ENCODE measurements at places on chromosomes 12 and 14. TPM values are rescaled to one million over a fixed set of nuclear protein-coding genes. Genes with fewer than 3 reads are reported as not detected.

DNA sequence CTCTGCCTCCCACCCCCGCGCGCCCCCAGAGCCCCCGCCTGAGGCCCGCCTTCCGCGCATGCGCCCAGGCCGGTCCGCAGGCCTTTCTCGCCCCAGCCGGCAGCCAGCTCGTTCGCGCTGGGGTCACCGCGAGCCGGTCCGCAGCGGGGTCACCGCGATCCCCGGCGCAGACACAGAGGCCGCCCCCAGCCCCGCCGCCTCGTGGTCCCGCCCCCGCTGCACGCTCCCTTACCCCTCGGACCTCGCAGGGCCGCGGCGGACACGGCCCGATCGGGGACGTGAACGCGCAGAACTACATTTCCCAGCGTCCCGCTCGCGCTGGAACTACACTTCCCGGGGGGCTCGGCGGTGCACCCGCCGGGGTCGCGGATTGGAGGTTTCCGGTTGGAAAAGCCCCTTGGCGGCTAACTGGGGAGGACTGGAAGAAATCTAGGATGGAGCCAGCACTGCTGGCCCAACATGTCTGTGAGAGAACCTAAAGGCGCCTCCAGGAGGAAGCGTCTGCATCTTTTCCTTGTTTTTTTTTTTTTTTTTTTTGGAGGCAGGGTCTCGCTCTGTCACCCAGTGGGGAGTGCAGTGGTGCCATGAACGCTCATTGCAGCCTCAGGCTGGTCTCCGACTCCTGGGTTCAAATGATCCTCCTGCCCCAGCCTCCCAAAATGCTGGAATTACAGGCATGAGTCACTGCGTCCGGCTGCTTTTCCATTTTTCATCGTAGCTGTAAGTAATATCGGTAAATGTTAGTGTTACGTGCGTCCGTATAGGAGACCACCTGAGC, at the start of gene ZNF605:
TSS of gene ZNF605 (minus strand) at position 296 of the 778 bp plus-strand sequence. CDS start 10,671 bp downstream, outside the sequence.
- H3K36me3 ChIP-seq: no peaks in the 10 kb centered on the region
- DNase-seq: peak; percentile 91

- no peak overlapping the region for H3K4me3 ChIP-seq
- DNase-seq: peak; percentile 67
- H3K27ac ChIP-seq: no peak overlapping the region
- H3K4me1 ChIP-seq: no peaks in the 10 kb centered on the region
- peaks cover 12% of the 10 kb centered on the region for H3K27me3 ChIP-seq
These were observed 75.3 kb upstream of the FAR2 start for GRCh38 chr12:29073631-29074239.

DNA sequence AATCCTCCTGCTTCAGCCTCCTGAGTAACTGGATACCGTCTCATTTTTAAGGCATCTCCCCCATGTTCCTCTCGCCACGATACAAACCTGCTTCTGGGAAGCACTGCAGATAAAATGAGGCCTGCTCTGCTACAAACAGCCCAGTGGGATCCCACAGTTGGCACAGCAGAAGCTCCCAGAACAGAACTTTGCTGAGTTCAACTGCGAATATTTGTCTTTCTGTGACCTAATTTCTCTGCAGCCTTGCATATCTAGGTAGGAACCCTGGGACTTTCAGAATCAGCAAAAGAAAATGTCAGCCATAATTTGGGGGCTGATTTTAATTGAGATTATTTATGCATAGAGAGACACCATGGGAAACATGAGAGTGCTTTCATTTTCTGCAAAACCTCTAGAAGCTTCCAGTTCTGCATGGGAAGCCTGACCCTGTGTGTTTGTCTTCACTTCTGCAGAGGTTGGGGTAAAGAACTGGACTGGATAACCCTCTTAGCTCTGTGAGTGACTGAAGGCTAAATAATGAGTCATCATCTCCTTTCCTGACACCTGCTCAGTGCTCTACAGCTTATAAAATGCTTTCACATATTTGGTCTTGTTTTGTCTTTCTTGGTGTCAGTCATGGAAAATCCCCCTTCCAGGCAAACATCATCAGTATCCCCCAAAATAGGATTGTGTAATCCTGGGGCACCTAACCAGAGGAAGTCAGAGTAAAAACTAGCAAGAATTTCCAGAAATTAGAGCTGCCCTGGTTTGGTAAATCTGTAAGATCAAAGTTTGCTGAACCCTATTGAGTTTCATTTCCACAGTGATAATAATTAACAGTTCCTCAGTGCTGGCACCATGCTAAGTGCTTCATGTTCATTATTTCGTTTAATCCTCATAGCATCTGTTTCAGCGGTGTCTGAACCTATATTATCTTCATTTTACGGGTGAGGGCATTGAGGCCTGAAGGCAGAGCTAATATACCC, 185.8 kb downstream of the SLC15A4 start:
- H3K4me1 ChIP-seq: no peaks in the 10 kb centered on the region
- no peaks in the 10 kb centered on the region for H3K36me3 ChIP-seq
- no peak overlapping the region for H3K27ac ChIP-seq
- DNase-seq: no peak
- H3K27me3 ChIP-seq: no peaks in the 10 kb centered on the region
- H3K4me3 ChIP-seq: no peak overlapping the region

CORO1C gene
- total RNA-seq: 240 TPM

GRCh38 chr14:31206536-31207286, 882 bp downstream of the HECTD1 start:
- peak overlapping the region; percentile 66 for H3K27ac ChIP-seq
- DNase-seq: peak; percentile 40

DNA sequence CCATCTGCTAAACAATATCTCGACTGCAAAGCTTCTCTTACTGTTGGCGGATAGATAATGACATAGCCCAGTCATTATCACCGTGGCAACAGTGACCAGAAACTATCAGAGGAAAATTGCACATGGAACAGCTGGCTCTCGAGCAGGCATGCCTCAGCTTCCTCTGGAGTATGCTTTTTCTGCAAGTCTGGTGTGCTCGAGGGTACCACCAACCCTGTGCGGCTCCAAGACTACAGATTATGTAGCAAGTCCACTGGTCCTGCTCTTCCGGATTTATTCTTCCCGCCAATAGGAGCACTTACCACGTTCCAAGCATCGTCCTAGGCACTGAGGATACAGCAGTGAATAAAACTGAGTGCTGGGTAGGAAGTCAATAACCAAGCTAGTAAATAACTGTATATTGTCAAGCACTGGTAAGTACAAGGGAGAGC, 1.4 kb upstream of the GLRX5 start:
- H3K36me3 ChIP-seq: no peaks in the 10 kb centered on the region
- peaks cover 52% of the 10 kb centered on the region for H3K4me1 ChIP-seq
- no peaks in the 10 kb centered on the region for H3K27me3 ChIP-seq
- H3K4me3 ChIP-seq: peak overlapping the region; percentile 53
- H3K27ac ChIP-seq: peak overlapping the region; percentile 49

NUBPL gene
- total RNA-seq: 8.2 TPM

DNA sequence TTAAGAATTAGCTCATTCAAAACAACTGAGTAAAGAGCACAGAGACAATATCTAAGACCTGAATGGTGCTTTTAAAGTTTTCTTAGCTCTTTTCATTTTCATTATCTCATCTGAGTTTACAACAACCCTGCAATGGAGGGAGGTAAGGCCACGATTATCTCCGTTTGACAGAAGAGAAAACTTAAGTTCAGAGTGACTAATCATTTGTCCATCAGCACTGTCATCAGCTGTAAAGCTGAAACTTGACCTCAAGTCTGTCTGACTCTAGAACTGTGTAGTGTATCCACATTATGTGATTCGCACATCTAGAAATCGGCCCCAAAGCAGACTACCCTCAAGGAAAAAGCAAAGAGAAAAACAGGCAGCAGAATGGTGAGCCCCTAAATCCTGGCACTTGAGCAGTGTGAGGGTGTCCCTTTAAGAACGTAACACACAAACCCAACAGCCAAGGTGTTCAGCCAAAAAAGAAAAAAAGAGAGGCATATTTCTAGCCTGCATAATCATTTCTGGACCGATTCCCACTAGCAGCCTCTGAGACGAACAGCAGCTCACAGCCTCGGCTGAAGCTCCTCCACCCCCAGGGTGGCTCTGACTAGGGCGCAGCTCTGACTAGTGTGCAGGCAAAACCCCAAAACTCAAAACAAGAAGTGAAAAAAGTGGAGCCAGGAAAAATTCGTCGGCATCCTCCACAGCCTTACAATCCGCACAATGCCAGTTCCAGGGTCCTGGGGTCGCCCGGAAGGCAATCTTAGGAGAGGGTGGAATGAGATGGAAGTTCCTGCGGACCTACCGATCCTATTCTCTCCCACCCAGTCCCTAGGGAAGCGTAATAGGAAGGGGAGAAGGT, 1.6 kb downstream of the STXBP6 start:
- H3K4me1 ChIP-seq: no peaks in the 10 kb centered on the region
- H3K27ac ChIP-seq: no peak overlapping the region
- DNase-seq: no peak
- H3K27me3 ChIP-seq: peaks cover 48% of the 10 kb centered on the region

- no peak for DNase-seq
- no peak overlapping the region for H3K27ac ChIP-seq
- H3K4me1 ChIP-seq: no peaks in the 10 kb centered on the region
- peaks cover 7% of the 10 kb centered on the region for H3K36me3 ChIP-seq
- H3K27me3 ChIP-seq: peaks cover 3% of the 10 kb centered on the region
- no peak overlapping the region for H3K4me3 ChIP-seq
These were observed 29.9 kb downstream of the JAG2 start for GRCh38 chr14:105138551-105139111.

DNA sequence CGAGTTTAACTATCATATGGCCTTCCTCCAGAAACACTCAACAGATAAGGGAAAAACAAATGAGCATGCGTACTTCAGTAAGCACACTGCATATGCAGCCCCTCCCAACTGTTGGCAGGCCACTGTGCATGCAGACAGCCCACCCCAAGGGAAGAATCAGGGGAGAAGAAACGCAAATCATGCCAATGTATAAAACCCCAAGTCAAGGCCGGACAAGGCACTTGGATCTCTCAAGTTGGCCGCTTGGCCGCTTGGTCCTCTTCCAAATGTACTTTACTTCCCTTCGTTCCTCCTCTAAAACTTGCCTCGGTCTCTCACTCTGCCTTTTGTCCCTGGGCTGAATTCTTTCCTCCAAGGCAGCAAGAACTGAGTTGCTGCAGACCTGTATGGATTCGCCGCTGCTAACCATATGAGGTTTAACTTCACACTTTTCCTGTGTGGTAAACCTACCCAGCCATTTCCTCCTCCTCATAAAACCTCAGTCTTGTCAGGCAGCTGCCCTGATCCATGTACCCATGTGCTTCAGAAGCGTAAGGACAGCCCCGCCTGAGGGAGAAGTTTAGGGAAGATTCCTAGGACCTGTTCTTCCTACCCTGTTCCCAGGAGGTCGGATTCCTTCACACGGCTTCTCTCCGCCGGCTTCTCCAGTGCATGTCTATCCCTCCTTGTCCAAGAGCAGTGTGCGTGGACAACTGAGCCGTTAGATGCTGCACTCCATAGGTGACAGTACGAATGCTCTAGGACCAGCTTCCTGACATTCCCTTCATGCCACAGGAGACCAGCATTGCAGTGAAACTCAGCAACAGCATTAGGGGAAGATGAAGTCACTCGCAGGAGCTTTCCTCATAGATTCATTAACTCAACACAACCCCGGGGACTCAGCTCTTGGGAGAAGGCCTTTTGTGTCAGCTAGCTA, 188.0 kb downstream of the MON2 start:
- H3K27ac ChIP-seq: no peak overlapping the region
- H3K4me1 ChIP-seq: peaks cover 10% of the 10 kb centered on the region
- H3K27me3 ChIP-seq: no peaks in the 10 kb centered on the region
- no peak for DNase-seq
- H3K36me3 ChIP-seq: no peaks in the 10 kb centered on the region

POTEG gene
- total RNA-seq: not detected

- peak; percentile 87 for DNase-seq
- H3K36me3 ChIP-seq: no peaks in the 10 kb centered on the region
- H3K4me1 ChIP-seq: peaks cover 29% of the 10 kb centered on the region
- H3K4me3 ChIP-seq: no peak overlapping the region
These were observed 17.9 kb upstream of the RND1 start for GRCh38 chr12:48883305-48884161.

GRCh38 chr12:98868538-98868937, 223.4 kb downstream of the APAF1 start:
- H3K27ac ChIP-seq: no peak overlapping the region
- no peaks in the 10 kb centered on the region for H3K27me3 ChIP-seq
- no peak for DNase-seq
- no peaks in the 10 kb centered on the region for H3K36me3 ChIP-seq
- no peaks in the 10 kb centered on the region for H3K4me1 ChIP-seq

GRCh38 chr12:13101821-13102375, 1.6 kb downstream of the GSG1 start:
- no peaks in the 10 kb centered on the region for H3K36me3 ChIP-seq
- peak overlapping the region; percentile 100 for H3K27ac ChIP-seq
- peaks cover 45% of the 10 kb centered on the region for H3K4me1 ChIP-seq
- H3K4me3 ChIP-seq: peak overlapping the region; percentile 47
- H3K27me3 ChIP-seq: no peaks in the 10 kb centered on the region

GRCh38 chr12:52151837-52152783, 39.7 kb downstream of the KRT80 start:
- H3K4me3 ChIP-seq: no peak overlapping the region
- H3K36me3 ChIP-seq: no peaks in the 10 kb centered on the region

- H3K36me3 ChIP-seq: no peaks in the 10 kb centered on the region
- DNase-seq: no peak
- peak overlapping the region; percentile 67 for H3K4me3 ChIP-seq
- H3K27ac ChIP-seq: peak overlapping the region; percentile 55
These were observed 392 bp downstream of the SLC15A4 start for GRCh38 chr12:128823216-128823915.

ADAM20 gene
- total RNA-seq: 0.44 TPM

DNA sequence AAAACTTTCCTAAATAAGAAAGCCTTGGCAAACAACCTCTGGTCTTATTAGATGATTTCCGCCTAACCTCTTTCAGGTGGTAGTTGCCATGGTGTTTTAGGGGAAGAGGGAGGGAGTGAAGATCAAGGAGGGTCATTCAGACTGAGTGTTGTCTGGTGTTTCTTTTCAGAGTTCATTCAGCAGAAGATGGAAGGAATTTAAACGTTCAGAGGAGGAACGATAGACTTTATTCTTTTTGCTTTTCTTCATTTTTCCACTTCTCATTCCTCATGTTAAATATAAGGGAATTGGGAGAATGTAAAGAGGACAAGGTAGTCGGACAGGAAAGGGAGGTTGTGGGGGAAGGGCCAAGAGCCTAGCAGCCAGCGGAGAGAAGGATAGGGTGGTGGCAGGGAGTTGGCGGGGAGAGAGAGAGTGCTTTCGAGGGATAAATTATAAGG, 17.4 kb upstream of the SALL2 start:
- H3K27ac ChIP-seq: no peak overlapping the region
- DNase-seq: no peak
- peaks cover 19% of the 10 kb centered on the region for H3K27me3 ChIP-seq
